SHP77 treated with DMSO at 0.1 percent for 48 hours (cell line): ENCODE measurements at places on chromosomes 3 and 15.

- peak; percentile 27 for DNase-seq
Measured at GRCh38 chr3:63945558-63946096, 33.4 kb upstream of the SCAANT1 start.

GRCh38 chr3:156236556-156237260, 116.3 kb downstream of the KCNAB1 start:
- DNase-seq, result peak; percentile 49

DNA sequence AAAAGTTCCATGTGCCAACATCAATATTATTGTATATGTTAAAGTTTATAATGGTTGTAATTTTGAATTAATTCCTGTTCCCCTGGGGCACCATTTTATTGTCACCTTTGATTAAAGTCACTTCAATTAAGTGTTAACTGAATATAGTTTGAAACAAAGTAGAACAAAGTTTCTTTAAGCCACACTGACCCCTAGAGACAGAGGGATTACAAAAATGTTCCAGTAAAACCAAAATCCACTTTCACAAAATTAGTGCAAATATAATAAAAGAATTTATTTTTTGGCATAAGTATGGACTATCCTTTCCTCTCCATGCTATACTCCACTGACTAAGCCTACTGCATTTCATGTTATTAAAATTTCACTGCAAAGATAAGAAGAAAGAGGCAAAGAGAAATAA, 123.9 kb downstream of the ZMAT3 start:
- DNase-seq, result no peak

DNA sequence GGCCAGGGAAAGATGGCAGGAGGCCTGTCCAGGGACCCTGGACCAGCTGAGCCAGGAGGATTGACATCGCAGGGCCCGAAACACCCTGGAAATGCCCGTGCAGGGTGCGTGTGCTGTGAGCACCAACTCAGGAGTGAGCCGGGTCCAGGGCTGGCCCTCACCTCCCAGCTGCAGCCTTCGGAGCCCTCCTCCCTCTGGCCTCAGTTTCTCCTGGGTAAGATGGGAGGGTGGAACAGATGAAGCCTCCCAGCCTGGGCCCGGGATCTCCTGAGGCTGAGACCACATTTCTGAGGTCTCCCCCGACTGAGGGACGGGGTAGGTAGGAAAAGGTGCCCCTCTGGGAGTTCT, 5.3 kb upstream of the CALML4 start:
- DNase-seq, result no peak

- DNase-seq, result no peak
Measured at GRCh38 chr15:69154684-69155083, 5.8 kb upstream of the GLCE start.

DNA sequence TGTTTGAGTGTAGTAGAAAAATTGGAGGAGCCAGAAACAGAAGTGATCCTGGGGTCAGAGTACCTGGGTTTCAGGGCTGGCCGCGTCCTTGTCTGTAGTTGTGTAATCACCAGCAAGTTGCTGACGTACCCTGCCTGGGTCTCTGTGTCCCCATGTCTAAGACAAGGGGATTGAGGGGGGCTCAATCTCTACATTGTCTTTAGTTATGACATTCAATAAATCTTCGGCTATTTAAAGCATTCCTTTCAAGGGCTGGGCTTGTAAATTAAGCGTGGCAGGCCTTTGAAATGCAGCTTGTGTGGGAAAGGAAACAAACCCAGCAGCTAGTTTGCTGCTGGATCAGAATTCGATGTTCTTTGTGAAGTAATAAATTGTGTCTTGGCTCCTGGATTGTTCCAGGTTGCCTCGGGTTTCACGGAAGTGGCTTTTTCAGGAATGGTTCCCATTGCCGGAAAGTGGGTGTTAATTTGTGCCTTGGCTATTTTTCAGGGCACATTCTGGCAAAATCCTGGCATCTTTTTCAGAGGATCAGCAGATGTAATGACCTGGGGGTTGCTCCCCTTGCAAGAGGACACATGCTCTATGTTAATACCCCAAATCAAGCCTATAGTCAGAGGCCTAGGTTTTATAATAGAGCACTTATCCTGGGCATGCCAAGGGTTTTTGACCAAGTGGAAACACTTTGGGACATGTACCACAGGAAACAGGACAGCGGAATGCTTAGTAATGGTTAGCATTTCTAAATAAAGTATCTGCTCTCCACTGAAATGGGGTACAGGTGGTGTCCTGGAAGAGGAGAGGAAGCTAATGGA, 294.8 kb upstream of the NR2E3 start:
- no peak for DNase-seq

GRCh38 chr15:78140292-78140691, 8.9 kb upstream of the IDH3A start:
- DNase-seq, result no peak

GRCh38 chr3:173748105-173748504, 350.6 kb downstream of the NLGN1 start:
- no peak for DNase-seq

GRCh38 chr3:100306695-100307094, 27.9 kb upstream of the NIT2 start:
- no peak for DNase-seq

- DNase-seq, result no peak
Measured at GRCh38 chr3:149555927-149556326, 81.4 kb downstream of the TM4SF4 start.

DNA sequence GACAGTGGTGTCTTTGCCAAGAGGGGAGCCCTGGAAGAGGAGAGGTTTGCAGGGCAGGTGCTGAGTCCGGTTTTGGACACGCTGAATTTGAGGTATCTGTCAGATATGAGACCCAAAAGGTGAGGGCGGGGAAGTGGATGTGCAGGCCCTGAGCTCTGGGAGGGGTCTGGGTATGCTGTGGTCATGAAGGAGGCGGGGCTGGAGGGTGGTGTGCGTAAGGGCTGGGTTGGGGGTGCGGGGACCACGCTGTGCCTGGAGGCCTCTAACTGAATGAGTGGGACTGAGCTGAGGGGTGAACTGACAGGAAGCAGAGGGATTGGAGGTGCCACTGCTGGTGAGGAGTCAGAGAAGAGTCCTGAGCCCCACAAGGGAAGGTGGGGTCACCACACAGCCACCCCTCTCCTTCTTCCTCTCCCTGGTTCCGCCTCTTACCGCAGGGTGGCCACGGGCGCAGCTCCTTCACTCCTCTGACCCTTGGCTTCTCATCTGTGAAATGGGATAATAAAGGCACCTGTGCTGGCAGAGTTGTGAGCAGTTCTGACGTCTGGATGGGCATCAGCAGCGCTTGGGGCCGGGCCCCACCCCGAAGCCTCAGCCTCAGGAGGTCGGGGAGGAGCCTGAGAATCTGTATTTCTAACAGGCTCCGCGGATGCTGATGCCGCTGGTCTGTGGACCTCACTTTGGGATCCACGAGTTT, 28.8 kb downstream of the PSTPIP1 start:
- DNase-seq, result no peak

GRCh38 chr3:47747558-47747957, 34.1 kb downstream of the SMARCC1 start:
- DNase-seq, result no peak

GRCh38 chr3:112693186-112693585, 52.2 kb upstream of the CCDC80 start:
- no peak for DNase-seq

DNA sequence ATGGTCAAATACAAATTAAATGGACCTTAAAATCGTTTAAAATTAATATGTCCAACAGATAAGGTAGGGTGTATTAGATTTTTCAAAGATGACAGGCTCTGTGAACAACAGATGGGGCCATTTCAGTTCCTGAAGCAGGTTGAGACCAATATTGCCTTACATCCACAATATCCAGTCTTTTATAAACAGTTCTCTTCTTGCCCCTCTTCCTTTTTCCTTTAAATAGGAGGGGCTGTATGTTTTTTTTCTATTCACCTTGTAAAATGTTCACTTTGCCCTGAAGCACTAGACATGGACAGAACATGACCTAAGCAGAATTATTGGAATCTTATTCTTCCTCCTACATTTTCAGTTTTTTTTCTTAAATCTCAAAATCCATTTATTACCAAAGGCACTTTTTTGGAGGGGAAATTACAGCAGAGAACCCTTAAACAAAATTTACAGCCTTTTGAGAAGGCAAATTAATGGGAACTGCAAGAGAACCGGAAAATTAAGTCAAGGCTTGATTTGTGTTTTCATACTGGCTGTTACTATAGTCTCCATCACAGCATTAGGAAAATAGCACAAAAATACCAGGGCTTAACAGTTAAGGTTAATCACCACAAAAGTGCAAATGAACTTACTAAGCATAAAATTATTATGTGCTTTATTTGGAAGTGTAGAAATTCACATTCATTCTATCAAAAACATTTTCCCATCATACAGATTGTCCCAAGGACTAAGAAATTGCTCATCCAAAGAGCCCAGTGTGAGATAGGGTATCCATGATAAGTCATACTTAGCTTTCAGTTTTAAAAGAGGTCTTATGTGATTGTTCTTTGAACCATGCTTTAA, 55.8 kb downstream of the CMSS1 start:
- DNase-seq, result no peak

GRCh38 chr15:96629511-96629910, 299.0 kb downstream of the NR2F2 start:
- DNase-seq, result no peak

DNA sequence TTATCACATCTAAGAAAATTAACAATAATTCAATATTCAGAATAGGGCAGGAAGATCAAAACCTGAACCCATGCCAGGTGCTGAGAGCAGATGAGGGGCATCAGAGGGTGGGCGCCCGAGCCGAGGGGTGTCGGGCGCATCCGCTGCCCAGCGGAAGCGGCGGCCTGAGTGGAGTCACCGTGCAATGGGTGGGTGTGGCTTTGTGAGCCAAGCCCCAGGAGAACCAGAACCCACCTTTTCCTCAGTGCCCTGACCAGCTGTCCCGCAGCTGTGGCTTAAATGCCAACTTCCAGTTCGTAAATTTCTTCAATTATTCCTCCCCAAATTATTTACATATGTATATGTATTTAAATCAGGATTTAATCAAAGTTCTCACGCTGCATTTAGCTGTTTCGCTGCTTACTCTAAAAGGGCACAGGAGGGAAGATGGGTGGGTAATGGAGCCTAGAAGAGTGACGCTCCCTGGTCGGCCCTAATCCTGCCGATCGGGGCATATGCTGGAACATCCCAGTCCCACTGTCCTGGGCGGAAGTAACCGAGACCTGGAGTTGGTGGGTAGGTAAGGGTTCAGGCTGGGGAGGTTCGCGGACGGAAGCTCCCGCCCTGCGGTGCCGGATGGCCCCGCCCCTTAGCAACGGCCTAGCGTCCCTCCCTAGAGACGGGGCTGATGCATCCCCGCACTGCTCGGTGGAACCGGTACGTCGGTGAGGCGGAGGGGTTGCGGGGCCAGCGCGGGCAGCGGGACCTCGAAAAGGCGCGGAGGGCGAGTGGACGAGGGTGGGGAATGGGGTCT, 1.3 kb downstream of the DNAH1 start:
- peak; percentile 50 for DNase-seq

DNA sequence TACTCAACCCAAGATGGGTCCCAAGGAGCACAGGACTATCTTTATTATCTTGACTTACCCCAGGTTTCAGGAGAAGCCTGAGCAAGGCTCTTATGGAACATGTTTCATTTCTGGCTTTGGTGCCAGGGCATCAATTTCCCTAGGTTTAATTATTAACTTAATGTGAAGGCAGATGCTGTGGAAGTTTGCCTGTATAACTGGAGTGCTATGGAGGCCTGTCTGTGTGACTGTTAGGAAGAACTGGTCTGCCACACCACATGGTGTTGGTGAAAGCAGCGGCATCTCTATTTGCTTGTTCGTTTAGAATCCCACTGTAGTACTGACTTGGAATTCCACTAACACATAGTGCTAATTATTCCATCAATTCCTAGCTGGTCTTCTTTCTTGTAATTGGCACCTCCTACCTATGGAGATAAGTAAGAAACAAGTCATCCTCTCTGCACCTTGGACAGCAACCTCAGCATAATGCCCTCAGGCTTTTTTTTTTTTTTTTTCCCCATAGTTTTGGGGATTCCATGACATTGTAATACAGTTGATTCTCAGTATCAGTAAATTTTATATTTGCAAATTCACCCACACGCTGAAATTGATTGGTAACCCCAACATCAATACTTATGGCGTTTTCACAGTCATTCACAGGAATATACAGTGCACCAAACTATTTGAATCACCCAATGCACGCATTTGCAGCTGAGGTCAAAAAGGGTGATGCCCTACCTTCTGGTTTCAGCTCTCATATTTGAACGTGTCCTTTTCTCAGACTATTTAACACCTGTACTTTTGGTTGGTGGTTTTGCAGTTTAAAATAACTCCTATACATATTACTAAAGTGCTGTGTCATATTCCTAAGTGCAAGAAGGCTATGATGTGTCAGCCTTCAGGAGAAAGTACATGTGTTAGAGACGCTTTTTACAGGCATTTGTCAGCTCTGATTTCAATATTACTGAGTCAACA, 772.8 kb upstream of the LMCD1 start:
- no peak for DNase-seq

GRCh38 chr3:192422321-192422996, 304.9 kb downstream of the FGF12 start:
- no peak for DNase-seq

GRCh38 chr15:74863239-74864056, 9.7 kb downstream of the SCAMP2 start:
- no peak for DNase-seq

- DNase-seq, result no peak
Measured at GRCh38 chr15:92884436-92885223, 15.5 kb upstream of the CHD2 start.

GRCh38 chr15:54307252-54307902, 329.1 kb downstream of the UNC13C start:
- DNase-seq, result no peak

DNA sequence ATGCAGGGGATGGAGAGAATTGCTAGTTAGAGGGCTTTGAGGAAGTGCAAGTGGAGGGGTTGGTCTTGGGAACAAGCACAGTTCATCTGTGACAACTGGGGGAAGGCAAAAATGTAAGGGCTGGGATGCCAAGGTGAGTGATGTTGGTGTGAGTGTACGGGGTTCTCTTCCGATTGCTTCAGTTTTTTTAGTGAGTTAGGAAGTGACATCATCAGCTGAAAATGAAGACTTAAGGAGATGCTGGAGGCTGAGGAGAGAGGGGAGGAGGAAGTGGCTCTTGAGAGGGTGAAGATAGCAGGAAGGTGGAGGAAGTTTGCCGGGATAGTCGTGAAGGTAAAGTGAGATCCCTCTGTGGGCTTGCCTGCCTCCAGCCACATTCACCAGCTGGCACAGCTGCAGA, 12.7 kb downstream of the TICRR start:
- DNase-seq, result no peak

GRCh38 chr3:72352176-72352575, 496.1 kb downstream of the SHQ1 start:
- no peak for DNase-seq

DNA sequence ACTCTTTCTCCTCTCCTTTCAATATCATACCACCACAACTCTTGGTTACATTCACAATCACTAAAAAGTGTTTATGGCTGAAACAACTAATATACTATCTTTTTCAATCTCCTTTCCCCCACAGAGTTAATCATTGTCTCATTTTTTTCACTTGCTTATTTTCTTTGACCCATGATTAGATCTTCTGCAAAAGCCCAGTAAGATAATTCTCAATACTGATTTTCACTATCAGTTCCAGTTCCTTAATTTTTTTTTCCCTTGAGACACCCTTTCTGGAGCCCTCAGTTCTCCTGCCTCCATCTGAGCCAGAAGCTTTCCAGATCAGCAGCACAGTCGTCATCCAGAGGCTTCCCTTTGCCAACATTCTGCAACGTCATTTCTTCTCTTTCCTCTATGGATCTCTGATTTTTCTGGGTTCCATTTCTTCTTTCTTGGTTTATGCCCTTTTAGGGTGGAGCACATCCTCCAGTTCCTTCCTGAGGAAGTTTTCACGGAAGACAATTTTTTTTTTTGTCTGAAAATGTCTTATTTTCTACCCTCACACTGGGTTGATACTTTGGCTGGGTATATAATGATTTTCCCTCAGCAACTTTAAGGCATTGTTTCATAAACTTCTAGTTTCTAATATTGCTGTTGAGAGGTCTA, 88.7 kb upstream of the C15orf39 start:
- no peak for DNase-seq

- no peak for DNase-seq
Measured at GRCh38 chr15:101087172-101087769, 164.6 kb downstream of the CHSY1 start.
